Stimulated activated CD8-positive, alpha-beta memory T cell treated with anti-CD3 and anti-CD28 coated beads, Interleukin-12 subunit alpha, Interleukin-12 subunit beta, amount 100 ng/mL, for 4 hours (primary cell): ENCODE measurements at places on chromosomes 6 and 20.

- no peak for DNase-seq
Observed at GRCh38 chr6:67757465-67758033, 877.5 kb upstream of the ADGRB3 start.

DNA sequence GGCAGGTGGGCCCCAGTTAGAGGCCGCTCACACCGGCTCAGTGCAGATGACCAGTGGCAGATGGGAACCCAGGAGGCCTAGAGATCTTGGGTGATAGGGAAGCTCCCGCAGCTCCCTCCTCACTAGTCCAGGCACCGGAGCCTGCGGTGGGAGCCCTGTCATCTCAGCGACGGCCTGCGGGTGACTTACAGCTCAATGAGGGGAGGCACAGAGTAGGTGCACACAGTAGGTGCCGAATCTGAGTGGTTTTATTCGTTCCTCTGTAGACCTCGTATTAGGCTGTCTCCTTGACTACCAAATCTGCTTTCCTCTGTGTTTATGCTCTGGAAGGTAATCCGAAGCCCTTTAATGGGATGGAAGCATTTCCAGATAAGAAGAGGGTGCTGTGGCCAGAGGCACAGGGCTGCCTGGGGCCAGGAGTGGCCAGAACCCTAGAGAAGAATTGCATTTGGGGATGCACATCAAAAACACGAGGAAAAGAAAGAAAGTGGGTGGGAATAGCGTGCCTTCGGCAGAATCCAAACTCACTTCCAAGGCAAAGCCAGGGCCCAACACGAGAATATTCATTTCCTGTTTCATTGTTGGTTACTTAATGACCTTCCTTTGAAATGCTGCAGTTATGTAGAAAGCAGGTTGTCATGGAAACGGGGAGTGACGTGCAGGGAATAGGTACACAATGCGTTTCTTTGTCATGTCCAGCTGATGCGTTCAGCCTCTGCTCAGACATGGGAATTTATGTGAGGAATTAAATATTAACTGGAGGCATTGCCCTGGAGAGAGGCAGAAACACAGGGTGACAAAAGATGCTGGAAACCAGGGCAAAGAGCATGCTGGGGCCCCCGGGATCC lies 24.7 kb downstream of the MYT1 start:
- no peak for DNase-seq

DNA sequence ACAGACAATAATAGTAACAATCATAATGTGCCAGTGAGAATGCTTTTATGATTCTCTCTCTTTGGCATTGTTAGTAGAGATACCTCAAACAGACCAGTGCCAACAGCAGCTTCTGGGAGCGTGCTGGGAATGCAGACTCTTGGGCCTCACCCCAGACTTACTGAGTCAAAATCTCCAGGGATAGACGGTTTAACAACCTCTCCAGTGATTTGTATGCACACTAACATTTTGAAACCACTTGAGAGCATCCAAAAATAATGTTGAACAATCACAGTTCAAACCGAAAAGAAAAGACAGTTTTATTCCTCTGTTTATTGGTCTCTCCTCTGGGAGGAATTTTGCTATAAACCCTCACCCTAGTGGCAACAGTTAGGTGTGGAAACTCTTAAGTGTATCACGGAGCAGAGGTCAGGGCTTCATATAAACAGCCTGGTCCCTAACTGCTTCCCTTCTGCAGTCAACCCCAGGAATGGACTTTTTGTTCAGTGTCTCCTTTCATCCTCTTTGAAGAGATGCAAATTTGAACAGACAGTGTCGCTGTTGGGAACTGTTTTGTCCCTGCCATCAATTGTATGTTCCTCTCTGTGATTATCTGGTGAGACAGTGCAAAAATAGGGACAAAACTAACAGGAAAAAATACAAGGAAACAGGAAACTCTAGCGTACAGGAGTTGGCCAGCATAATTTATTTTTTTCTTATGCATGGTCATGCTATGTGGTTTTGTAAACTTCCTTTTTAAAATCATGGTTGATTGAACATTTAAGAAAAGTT lies 162.4 kb upstream of the BTBD3 start:
- no peak for DNase-seq

DNA sequence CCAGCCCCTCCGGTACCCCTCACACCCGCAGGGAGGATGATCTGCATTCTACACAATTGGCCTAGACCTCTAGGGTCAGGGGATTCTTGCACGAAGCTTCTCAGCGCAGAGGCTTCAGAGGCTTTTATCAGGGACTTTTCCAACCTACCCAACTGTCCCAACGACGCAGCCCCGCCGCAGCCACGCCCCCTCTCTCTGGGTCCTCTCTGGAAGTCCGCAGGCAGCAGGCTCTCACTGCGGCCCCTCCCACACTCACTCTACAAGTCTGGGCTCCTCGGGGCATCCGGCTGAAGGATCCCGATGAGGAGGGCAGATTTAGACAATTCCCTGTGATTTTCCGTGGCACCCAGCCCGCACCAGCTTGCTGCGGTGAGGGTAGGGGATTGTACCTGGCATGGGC lies 227.7 kb upstream of the RNF24 start:
- DNase-seq, result no peak

- DNase-seq, result no peak
Observed at GRCh38 chr20:19277381-19277780, 64.9 kb downstream of the SLC24A3 start.

DNA sequence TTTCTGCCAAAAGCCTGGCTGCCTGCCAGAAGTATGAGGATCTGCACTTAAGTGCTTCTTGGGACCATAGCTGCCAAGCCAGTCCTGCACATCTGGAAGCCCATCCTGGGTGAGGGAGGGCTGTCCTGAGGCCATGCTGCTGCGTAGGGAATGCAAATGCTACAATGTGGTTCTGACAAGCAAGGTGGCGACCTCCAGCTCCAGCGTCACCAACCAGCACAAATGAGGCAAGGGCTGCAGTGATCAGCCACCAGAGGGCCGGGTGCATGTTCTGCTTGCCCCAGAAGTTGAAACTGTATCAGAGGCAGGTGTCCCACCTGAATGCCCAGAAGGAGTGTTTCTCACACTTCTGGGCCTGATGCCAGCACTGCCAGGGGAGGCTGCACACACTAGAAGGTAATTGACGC lies 99.1 kb upstream of the KCNQ5 start:
- no peak for DNase-seq

- no peak for DNase-seq
Observed at GRCh38 chr6:26202811-26203583, 115.8 kb downstream of the HFE start.

DNA sequence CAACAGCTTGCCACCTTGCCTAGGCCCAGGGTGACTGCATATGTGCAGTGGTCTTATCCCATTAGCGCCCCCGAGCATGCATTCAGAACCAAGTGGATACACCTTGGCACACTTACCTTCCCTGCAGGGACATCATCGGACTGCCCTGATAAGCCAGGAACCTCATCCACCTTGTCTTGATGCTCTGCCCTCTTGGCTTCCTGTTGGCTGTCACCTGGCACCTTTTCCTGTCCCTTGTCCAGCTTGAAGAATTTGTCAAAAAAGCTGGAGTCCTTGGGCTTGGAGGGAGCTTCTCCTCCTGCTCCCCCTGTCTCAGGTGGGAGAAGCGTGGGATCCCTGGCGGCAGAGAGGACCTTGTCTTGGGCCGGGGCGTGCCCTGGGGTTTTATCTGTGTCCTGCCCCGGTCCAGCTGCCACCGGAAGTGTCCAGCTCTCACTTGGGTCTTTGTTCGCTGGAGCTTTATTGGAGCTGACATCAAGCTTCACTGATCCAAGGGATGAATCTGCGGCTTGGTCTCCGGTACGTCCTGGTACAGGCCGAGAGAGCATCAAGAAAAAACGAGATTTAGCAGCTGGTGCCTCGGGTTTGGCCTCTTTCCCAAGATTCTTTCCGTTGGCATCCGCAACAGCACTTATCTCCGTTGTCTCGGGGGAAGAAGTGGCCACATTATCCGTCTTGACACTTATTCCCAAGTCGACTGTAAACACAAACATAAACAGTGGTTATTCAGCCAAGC lies 42.0 kb downstream of the BCAS1 start:
- no peak for DNase-seq

GRCh38 chr6:3769610-3770009 lies 18.1 kb upstream of the PXDC1 start:
- no peak for DNase-seq

DNA sequence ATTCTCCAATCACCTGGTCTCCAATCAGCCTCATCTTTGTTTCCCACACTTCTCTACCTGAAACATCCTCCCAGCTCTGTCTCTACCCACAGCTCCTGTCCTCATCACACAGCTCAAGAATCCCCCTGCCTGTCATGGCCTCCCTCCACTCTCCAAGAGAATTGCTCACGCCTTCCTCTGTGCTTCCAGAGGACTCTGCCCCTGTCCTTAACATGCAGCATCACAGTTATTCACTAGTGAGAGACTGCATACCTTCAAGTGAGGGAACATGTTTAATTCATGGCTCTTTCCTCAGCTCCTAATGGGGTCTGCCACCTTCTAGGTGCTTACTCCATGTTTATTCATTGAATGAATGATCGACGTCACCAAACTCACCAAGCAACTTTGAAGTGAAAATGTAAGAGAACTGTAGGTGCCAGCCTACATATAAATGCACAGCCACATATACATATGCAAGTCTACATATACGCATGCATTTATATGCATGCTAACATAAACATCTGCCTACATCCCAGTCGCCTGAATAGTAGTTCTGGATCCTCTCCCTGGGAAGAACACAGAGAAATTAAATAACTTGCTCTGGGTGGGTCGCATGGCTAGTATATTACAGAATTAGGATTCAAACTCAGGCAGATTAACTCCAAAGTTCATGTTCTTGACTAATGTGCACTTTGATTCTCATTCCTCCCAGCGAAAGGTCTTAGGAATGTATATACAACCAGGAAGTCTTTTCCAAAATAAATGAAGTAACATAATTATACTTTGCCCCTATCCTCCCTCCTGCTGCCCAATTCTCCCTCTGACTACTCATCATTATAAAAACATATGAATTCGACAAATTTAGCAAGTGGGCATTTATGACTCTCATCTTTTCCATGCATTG lies 295.6 kb downstream of the MAFB start:
- DNase-seq, result no peak

GRCh38 chr20:12110711-12111110 lies 193.0 kb downstream of the BTBD3 start:
- DNase-seq, result no peak

DNA sequence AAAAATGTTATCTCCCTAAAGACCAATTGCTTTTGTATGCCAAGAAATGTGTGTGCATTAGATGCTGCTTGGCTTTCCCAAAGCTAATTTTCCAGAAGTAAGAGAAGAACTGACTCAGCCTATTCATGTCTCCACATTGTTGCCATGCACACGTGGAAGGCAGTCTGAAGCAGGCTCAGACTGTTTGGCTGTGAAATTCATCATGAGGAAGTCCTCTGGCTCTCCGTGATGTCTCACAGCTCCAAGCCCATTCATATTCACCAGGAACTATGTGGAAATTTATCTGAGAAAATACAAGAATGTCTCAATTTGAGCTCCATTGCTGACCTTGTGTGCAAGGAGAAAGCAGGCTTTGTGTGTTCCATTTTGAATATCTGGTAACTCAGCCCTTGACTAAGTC lies 1022.2 kb upstream of the GJE1 start:
- no peak for DNase-seq

DNA sequence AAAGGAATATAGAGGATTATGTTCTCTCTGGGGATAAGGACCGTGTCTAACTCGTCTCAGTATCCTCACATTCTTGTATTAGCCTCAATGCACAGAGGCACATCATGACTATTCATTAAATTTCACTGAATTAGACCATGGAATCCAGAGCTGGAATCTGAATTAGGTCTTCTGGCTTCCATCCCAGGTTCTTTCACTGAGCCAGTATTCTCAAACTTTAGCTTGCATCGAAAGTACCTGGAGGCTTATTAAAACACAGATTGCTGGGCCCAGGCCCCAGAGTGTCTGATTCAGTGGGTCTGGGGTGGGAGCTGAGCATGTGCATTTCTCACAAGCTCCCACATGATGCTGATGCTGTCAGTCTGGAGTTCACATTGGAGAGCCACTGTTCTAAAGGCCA lies 142.0 kb downstream of the UST start:
- no peak for DNase-seq

DNA sequence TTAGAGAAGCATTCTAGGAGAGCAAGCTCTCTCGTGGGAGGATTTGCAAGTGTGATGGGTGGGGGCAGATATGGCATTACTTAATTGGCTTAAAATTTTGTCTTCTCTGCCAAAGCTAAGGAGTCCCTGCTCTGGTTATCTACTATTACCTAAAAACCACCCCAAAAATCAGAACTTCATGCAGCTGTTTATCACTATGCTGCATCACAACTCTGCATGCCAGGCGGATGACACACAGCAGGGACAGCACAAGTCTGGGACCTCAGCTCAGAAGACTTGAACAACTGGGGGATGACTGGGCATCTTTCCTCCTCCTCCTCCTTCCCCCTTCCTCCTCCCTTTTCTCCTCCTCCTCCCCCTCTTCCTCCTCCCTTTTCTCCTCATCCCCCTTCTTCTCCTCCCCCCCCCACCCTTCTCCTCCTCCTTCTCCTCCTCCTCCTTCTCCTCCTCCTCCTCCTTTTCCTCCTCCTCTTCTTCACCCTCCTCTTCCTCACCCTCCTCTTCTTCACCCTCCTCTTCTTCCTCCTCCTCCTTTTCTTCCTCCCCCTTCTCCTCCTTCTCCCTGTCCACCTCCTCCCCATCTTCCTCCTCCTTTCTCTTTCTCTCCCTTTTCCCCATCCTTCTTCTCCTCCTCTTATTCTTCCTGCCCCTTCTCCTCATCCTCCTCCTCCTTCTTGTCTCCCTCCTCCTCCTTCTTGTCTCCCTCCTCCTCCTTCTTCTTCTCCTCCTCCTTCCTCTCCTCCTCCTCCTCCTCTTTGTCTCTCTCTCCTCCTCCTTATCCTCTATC lies 218.6 kb upstream of the PMEPA1 start:
- no peak for DNase-seq

GRCh38 chr6:3531481-3531880 lies 74.6 kb upstream of the SLC22A23 start:
- no peak for DNase-seq

DNA sequence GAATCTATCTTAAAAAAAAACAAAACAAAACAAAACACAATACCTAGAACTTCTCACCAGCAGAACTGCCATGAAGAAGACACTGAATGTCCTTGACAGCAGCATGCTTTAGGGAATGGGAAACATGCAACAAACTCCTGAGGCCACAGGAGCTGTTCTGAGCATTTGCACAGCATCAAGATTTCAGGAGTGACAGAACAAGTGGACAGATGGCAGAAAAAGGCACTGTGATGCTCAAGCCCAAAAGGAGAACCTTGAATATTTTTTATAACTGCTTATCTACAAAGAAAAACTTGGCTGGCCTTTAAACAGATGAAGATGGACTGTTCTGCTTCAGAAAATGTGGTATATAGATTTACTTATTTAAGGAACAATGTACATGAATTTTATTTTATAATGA lies 158.9 kb downstream of the RALGAPA2 start:
- no peak for DNase-seq

GRCh38 chr6:158020272-158020711 lies 38.6 kb downstream of the SYNJ2 start:
- no peak for DNase-seq

DNA sequence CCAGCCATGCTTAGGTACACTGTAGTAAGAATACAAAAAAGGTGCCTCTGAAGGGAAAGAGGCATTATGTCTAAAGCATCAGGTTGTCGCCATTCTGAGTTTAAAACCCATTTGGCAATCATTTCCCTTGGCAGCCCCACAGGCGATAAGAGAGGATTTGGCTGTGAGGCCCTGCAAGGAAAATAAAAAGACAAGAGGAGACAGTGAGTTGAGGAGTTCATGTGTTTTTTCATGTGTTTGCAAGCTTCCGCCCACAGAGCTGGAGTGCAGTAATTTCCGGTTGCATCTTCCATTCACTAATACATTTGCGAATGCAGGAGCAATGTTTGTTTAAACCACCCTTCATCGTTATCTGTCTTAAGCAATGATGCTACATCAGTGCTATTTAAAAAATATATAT lies 138.5 kb upstream of the SOX4 start:
- no peak for DNase-seq
